ENCODE measurements at places on chromosomes 5 and 9.

GRCh38 chr5:30808996-30809395, 384.5 kb upstream of the CDH6 start:
- no peak for DNase-seq

- no peak for DNase-seq
Measured at GRCh38 chr5:63081402-63081801, 502.8 kb downstream of the LRRC70 start.

- DNase-seq = no peak
Measured at GRCh38 chr9:134940236-134941208, 22.8 kb upstream of the FCN1 start.

DNA sequence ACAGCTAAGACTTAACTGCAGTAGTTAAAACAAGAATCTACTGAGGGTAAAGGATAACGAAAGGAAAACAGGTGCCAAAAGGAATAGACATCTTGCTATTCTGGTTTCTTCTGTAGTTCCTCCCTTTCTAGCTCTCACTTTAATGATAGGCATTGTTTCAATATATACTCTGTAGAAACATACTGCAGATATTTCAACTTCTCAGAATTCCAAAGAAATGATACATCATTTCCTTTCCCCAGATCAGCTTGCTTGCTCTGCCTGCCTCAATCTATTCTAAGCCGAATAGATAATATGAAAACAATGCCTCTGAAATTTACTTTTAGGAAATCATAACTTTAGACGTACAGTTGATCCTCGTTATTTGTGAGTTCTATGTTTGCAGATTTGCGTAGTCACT, 46.3 kb downstream of the ACO1 start:
- DNase-seq = no peak

DNA sequence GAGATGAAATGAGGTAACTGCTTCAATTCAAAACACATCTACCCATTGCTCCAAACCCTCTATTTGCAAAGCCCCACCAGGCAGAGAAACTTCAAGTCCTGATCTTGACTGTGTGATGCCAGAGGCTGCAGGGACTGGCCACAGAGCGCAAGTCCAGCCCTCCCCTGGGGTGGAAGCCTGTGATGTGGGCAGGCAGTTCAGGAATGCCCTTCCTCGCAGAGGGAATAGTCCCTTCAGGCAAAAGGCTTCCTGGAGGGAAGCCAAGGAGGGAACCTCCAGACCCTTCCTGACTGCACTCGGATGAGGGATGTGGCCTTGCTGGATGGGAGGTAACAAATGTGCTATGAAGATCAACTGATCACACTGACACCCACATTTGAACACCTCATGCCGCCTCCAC, 131.2 kb downstream of the SLIT3 start:
- DNase-seq = no peak

GRCh38 chr9:14344053-14344524, 30.1 kb upstream of the NFIB start:
- DNase-seq = no peak

DNA sequence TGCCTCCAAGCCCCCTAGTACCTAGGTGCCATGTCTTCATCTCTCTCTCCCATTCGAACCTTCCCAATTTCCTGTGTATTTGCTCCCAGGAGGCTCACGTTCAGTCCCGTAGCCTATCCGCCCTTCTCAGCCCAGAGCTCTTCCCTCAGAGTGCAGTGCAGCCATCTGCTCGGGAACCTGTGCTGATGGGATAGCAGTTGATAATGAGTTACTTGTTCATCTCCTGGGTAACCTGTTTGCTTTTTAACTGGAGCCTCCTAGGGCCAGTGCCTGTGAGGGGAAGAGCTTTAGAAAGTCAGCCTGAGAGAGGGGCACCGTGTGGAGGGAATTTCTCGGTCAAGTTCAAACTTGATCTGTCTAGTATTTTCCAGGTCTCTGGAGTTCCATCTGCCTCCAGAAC, 229.8 kb upstream of the IL12B start:
- DNase-seq = no peak
